CD4-positive, alpha-beta T cell treated with Interleukin-17A for 1 hour (primary cell): ENCODE measurements at places on chromosomes 3 and 15.

DNA sequence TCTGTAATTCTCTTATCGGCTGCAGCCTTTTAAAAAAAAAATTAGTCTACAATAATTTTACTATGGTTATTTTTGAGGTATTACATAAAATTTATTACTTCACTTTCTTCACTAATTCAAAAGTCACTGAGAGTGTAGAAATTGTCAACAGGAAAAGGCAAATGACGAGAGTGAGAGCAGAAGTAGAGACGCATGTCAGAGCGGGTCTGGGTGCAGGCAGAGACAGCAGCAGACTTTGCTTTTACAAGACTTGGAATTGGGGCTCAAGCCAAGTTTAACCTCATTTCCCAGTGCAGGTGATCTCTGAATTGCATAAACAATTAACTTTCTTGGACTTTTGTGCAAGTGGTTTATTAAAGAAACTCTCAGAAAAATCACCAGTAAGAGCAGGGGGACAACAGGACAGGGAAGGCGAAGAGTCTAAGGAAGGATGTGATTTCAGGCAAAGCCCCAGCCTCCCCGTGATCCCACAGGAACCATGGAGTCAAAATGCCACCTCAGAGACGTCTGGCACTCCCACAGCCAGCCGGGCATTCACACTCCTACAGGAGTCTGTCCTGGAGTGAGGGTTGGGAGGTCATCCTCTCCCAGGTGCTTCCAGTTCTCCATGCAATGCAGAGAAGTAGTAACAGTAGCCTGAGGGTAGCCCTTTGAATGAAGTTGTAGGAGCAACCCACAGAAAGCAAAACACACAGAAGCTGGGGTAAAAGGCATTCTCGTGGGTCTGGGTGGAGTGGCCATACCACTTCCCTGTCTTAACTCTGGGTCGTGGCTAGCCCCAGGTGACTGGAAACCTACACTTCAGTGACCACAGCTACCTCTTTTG lies 274.0 kb upstream of the TGFBR2 start:
- DNase-seq: no peak

DNA sequence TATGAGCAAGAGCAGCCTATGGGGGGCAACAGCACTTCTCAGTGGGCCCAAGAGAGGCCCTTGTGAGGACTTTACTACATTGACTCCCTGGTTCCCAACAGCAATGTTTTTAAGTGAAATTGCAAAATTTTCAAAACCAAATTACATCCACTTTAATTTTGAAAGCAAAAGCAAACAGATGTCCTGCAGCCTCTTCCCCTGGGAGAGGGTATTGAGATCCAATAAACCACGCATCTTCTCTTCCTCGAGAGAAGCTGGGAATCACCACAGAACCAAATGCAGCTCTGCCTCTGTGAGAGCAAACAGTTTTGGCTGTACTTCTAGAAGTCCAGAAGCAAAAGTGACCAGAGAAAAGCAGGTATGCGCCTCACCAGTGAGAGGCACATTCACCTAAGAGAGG lies 25.2 kb downstream of the NMNAT3 start:
- no peak for DNase-seq

GRCh38 chr3:32283304-32283703 lies 44.8 kb downstream of the CMTM8 start:
- no peak for DNase-seq

DNA sequence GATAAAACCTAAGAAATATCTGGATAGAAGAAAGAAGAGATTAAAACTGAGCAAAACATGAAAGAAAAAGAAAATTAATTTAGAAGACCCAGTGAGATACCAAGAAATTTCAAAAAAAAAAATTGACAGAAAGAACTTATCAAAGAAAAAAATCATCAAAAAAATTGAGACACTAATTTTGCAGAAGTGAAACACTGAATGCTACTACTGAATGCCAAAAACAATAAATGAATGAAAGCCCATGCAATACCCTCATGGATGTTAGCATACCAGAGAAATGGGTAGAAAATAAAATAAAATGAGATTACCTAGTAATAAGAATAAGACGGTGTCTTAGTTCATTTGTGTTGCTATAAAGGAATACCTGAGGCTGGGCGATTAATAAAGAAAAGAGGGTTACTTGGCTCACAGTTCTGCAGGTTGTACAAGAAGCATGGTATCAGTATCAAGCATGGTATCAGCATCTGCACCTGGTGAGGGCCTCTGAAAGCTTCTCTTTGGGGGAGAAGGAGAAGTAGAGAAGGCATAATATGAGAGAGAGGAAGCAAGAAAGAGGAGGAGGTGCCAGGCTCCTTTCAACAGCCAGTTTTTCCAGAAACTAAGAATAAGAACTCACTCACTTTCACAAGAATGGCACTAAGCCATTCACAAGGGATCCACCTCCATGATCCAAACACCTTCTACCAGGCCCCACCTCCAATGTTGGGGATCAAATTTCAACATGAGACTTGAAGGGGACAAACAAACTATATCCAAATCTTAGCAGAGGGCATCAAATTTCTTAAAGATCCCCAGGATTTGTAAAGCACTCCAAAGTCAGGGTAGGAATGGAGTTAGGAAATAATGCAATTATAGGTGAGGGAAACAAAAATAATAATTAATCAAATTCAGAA lies 73.2 kb downstream of the BTLA start:
- DNase-seq: no peak
